T-helper 17 cell (primary cell): ENCODE measurements at places on chromosomes 2 and 18. TPM values are rescaled to one million over a fixed set of nuclear protein-coding genes. Genes with fewer than 3 reads are reported as not detected.

The SFTPB gene
- not detected for total RNA-seq

The MC2R gene
- total RNA-seq = not detected

The EFHD1 gene
- 1.8 TPM for total RNA-seq

DNA sequence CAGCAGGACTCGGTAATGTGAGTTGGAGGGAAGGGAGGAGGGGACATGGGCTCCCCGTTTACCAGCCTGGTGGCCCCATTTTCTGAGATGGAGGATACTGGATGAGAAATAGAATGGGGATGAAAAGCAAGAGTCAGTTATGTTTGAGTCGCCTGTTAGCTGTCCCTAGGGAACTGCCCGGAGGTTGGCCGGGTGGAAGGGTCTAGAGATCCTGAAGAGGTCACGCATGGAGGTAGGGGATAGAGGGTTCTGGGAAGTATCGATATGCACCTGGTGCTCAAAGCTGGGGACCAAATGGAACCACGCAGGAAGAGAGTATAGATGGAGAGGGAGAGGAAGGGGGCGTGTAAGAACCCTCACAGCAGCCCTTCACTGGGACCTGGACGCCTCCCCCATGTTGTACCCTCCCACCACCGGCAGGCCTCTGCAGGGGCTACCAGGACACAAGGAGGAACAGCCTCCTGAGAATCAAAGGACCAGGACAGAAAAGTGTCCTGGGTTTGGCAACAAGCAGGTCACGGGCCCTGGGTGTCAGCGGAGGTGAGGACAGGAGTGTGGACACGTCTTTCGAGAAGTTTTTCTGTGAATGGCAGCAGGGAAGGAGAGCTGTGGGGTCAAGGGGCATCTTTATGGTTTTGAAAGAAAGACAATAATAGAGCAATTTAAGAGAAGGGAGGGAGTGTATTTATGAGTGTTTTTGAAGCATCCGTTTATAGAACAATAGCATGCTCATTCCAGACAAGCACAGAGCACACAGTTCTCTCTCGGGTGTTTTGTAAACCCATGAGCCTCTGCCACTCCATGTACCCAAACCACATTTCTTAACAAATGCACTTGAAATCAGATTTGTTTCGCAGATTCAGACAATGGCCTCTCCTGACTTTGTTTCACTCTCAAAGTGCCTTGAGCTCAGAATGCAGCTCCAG lies 132.2 kb downstream of the SMAD7 start:
- peak overlapping the region; percentile 100 for H3K27ac ChIP-seq
- peaks cover 45% of the 10 kb centered on the region for H3K4me1 ChIP-seq
- no peaks in the 10 kb centered on the region for H3K27me3 ChIP-seq
- peak overlapping the region; percentile 39 for H3K4me3 ChIP-seq
- DNase-seq = no peak

DNA sequence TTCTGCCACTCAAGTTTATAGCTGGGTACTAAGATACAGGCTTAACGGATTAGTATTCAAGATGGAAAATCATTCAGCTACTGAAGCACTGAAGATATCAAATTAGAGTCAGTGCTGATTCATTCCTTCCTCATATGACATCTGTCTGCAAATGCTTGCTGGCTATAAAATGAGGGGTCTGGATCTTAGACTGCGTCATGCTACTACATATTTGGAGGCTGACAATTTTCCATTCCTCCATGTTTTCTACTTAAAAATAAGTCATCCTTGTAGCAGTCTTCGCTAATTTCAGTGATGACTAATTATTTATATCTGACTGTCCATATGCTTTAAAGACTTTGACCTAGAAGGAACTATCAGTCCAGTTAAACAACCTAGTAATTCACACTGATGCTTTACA lies 233.4 kb downstream of the RIT2 start:
- no peaks in the 10 kb centered on the region for H3K4me1 ChIP-seq
- H3K27ac ChIP-seq = no peak overlapping the region
- H3K27me3 ChIP-seq = no peaks in the 10 kb centered on the region
- H3K4me3 ChIP-seq = no peak overlapping the region

GRCh38 chr2:98912957-98913915 lies 22.8 kb downstream of the CRACDL start:
- peaks cover 66% of the 10 kb centered on the region for H3K27me3 ChIP-seq
- no peak for DNase-seq
- H3K4me3 ChIP-seq = peak overlapping the region; percentile 25
- peaks cover 50% of the 10 kb centered on the region for H3K4me1 ChIP-seq
- no peaks in the 10 kb centered on the region for H3K36me3 ChIP-seq
- H3K27ac ChIP-seq = peak overlapping the region; percentile 16
